ENCODE measurements at places on chromosomes 13 and 19.

- peak overlapping the region; percentile 17 for H3K27ac ChIP-seq
- peaks cover 37% of the 10 kb centered on the region for H3K36me3 ChIP-seq
- H3K27me3 ChIP-seq = no peaks in the 10 kb centered on the region
- no peak overlapping the region for H3K4me3 ChIP-seq
- DNase-seq = no peak
- H3K4me1 ChIP-seq = peaks cover 50% of the 10 kb centered on the region
Measured at GRCh38 chr13:28251466-28251865, 113.1 kb downstream of the PAN3 start.

DNA sequence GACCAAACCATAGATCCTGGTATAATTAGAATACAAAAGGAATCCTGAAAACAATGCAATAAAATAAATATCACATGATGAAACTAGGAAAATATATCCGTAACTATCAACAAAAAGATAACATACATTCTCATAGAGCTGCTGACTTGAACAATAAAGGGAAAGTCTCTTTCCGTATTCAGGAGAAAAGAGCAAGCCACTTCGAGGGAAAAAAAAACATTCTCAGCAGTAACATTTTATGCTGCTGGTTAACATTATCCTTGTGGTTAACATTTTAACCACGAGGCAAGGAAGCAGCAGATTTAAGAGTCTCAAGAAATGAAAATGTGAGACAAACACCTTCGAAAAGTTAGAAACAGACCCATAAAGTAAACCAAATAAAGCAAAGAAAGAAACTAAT is 25.8 kb downstream of the NALCN start:
- H3K4me3 ChIP-seq = no peak overlapping the region
- H3K27ac ChIP-seq = no peak overlapping the region
- H3K27me3 ChIP-seq = no peaks in the 10 kb centered on the region
- no peaks in the 10 kb centered on the region for H3K36me3 ChIP-seq
- DNase-seq = no peak

DNA sequence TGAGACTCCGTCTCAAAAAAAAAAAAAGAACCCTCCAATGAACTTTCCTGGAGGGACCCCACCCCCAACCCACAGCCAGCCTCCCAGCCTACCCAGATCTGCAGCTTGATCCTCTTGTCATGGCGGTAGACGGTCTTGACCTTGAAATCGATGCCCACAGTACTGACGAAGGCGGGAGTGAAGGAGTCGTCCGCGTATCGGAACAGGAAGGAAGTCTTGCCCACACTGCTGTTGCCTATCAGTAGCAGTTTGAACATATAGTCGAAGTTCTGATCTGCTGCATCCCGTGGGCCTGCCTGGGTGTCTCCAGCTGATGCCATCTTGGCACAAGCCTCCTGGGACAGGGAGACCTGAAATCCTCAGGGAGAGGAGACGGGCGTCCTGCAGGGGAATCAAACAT is 2.4 kb downstream of the RAB3D start:
- DNase-seq = no peak
- no peak overlapping the region for H3K4me3 ChIP-seq
- H3K4me1 ChIP-seq = peaks cover 20% of the 10 kb centered on the region
- no peaks in the 10 kb centered on the region for H3K27me3 ChIP-seq
- no peak overlapping the region for H3K27ac ChIP-seq
- H3K36me3 ChIP-seq = peaks cover 16% of the 10 kb centered on the region

DNA sequence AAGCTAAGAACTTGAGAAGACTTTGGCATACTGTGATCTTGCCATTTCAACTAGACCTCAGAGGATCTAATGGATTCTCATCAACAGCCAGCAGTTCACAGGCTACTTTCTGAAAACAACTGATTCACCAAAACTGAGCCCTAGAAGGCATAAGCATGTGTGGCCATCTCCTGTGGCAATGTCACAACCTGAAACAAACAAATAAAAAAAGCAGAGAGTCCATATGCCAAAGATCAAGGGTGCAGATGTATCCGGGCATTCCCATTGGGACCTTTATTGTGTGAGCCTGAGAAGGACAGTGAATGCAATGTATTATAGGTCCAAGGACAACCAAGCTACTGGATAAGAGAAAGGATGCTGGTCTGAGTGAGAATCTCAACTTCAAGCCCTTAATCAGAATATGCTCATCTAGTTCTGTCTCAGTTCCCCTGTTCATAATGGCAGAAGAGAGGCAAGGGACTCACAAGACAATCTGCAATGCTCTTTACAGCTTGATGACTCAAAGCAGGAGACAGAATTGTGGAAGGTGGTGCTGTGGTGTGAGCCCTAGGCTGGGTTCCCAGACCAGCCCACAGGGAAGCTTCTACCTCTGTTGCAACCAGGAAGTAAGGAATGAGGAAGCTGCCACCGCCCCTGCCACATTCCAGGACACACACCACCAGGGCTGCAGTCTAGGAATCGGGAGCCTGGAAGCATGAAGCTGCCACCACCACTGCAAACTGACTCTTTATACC is 133.7 kb downstream of the RAP2A start:
- peaks cover 16% of the 10 kb centered on the region for H3K27me3 ChIP-seq
- no peak overlapping the region for H3K27ac ChIP-seq
- no peaks in the 10 kb centered on the region for H3K4me1 ChIP-seq
- no peak overlapping the region for H3K4me3 ChIP-seq
- H3K36me3 ChIP-seq = no peaks in the 10 kb centered on the region

DNA sequence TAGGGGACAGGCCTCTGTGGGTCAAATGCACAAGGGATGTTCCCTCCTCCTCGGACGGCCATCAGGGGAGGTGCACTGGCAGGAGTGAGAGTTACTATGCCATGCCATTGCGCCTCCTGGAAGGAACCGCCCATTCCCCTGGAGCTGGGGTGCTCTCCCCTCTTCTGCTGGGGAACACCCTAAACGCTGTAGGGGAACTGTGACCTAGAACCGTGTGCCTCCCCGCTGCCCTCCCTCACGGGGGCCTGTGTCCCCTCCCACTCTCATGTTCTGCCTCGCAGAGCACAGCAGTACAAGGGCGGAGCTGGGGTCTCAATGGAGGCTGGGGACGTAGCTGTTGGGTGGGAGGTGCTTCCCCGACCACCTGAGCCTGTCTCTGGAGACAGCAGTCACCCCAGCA is 17.2 kb upstream of the CRTC1 start:
- DNase-seq = no peak
- H3K4me1 ChIP-seq = peaks cover 6% of the 10 kb centered on the region
- H3K36me3 ChIP-seq = peaks cover 7% of the 10 kb centered on the region
- H3K4me3 ChIP-seq = no peak overlapping the region
- no peak overlapping the region for H3K27ac ChIP-seq
- no peaks in the 10 kb centered on the region for H3K27me3 ChIP-seq

DNA sequence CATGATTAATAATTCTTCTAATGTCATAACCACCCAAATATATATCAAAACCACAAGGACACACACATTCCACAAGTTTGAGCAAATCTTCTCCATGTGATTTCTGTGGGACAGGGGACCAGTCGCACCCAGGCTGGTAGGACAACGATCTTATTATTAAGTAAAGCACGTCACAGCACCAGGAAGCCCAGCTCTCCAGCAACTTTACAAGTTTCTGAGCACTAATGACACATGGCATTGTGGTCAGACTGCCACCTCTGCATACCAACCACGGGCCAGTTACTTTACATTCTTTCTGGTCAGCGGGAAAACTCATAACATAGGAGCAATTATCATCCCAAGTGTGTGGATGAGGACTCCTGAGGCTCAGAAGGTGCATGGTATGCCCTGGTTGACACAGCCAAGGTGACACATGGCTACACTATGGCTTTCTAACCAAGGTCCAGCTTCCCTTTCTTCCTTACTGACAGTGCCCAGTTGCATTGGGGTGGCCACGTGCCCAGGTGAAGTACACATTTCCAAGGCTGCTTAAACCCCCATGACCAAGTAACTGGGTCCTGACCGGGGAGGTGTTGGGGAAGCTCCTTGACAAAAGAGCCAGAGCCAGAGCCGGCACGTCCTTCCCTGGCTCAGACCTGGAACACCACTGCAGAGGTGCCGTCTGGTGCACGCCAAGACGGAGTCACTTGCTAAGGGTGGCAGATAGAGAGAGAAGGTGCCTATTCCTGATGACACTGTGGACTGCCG is 27.4 kb downstream of the LATS2 start:
- no peak overlapping the region for H3K4me3 ChIP-seq
- H3K27me3 ChIP-seq = no peaks in the 10 kb centered on the region
- H3K4me1 ChIP-seq = peaks cover 3% of the 10 kb centered on the region
- no peak for DNase-seq
- H3K36me3 ChIP-seq = no peaks in the 10 kb centered on the region

GRCh38 chr13:100211016-100211710 is 122.3 kb downstream of the PCCA start:
- H3K4me3 ChIP-seq = no peak overlapping the region
- H3K36me3 ChIP-seq = peaks cover 13% of the 10 kb centered on the region
- DNase-seq = no peak
- no peak overlapping the region for H3K27ac ChIP-seq
- no peaks in the 10 kb centered on the region for H3K27me3 ChIP-seq
- H3K4me1 ChIP-seq = peaks cover 10% of the 10 kb centered on the region

DNA sequence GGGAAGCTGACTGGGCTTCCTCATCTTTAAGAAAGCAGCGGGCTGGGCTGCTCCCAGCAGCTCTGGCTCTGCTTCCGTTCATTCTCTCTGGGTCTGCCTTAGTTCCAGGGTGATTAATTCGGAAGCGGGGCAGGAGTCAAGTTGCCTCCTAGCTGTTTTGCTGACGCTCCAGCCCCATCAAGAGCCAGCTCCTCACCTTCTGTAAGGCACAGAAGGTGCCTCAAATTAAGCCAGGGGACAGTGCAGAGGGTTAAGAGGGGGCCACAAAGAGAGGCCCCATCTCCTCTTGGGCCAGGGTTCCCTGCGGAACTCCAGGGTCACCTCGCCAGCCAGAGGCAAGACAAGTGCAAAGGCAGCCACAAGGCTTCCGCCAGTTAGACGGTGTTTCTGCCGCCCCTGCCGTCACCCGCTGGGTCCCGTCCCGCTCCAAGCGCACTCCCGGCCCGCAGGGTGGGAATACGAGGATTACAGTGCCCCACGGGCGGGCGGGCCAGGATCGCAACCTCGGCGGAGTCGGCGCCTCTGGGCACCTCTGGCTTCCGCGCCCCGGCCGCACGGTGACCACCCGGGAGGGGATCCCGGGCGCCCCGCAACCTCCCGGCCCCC is 508 bp downstream of the SLC15A1 start:
- no peak overlapping the region for H3K4me3 ChIP-seq
- H3K4me1 ChIP-seq = peaks cover 1% of the 10 kb centered on the region
- peaks cover 55% of the 10 kb centered on the region for H3K27me3 ChIP-seq
- H3K27ac ChIP-seq = no peak overlapping the region
- no peak for DNase-seq
- H3K36me3 ChIP-seq = peaks cover 3% of the 10 kb centered on the region

- no peaks in the 10 kb centered on the region for H3K36me3 ChIP-seq
- no peaks in the 10 kb centered on the region for H3K4me1 ChIP-seq
- no peak overlapping the region for H3K4me3 ChIP-seq
- H3K27ac ChIP-seq = no peak overlapping the region
Measured at GRCh38 chr13:104416973-104417372, 1350.8 kb upstream of the SLC10A2 start.

DNA sequence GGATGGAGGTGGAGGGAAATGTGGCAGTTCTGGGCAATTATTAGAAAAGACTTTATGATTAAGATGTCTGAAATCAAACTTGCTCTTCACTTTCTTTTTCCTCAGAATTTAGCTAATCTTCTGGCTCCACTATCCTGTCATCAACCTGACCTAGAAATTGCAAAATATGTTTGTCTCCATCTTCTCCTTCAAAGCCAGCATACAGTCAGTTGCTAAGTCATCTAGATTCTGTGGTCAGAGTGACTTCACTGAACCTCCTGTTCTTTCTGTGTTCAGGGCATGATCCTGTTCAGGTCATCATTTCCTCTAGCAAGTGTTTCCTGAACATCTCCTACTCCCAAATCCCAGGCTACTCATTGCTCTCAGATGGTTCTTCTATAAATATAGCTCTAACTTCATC is 10.8 kb upstream of the CCNA1 start:
- DNase-seq = no peak
- no peaks in the 10 kb centered on the region for H3K36me3 ChIP-seq
- no peak overlapping the region for H3K27ac ChIP-seq
- H3K4me3 ChIP-seq = no peak overlapping the region
- H3K4me1 ChIP-seq = peaks cover 11% of the 10 kb centered on the region
- peaks cover 35% of the 10 kb centered on the region for H3K27me3 ChIP-seq

DNA sequence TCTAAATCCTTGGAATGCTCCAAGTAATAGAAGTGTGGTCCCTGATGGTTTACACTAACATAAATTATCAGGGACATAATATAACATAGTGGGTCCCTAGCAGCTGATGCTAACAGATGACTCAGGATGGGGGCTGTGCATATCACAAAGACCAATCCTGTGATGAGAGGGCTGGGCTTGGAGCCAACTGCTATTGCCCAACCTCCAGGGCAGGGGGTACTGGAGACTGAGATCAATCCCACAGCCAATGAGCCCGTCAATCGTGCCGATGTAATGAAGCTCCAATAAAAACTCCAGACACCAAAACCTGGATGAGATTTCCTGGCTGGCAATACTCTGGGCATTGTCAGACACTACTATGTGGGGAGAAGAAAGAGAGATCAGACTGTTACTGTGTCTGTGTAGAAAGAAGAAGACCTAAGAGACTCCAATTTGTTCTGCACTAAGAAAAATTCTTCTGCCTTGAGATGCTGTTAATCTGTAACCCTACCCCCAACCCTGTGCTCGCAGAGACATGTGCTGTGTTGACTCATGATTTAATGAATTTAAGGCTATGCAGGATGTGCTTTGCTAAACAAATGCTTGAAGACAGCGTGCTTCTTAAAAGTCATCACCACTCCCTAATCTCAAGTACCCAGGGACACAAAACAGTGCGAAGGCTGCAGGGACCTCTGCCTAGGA is 33.4 kb downstream of the ABCC4 start:
- H3K36me3 ChIP-seq = peaks cover 32% of the 10 kb centered on the region
- H3K4me3 ChIP-seq = no peak overlapping the region
- H3K4me1 ChIP-seq = peaks cover 5% of the 10 kb centered on the region
- no peaks in the 10 kb centered on the region for H3K27me3 ChIP-seq

- no peak for DNase-seq
- peaks cover 7% of the 10 kb centered on the region for H3K36me3 ChIP-seq
- no peak overlapping the region for H3K4me3 ChIP-seq
- no peaks in the 10 kb centered on the region for H3K4me1 ChIP-seq
- H3K27me3 ChIP-seq = no peaks in the 10 kb centered on the region
Measured at GRCh38 chr19:3463714-3464586, 16.4 kb downstream of the SMIM24 start.

GRCh38 chr19:4715529-4716221 is 8.0 kb downstream of the DPP9 start:
- H3K4me3 ChIP-seq = no peak overlapping the region
- H3K27me3 ChIP-seq = no peaks in the 10 kb centered on the region
- H3K36me3 ChIP-seq = peaks cover 26% of the 10 kb centered on the region
- peaks cover 5% of the 10 kb centered on the region for H3K4me1 ChIP-seq
- no peak overlapping the region for H3K27ac ChIP-seq

DNA sequence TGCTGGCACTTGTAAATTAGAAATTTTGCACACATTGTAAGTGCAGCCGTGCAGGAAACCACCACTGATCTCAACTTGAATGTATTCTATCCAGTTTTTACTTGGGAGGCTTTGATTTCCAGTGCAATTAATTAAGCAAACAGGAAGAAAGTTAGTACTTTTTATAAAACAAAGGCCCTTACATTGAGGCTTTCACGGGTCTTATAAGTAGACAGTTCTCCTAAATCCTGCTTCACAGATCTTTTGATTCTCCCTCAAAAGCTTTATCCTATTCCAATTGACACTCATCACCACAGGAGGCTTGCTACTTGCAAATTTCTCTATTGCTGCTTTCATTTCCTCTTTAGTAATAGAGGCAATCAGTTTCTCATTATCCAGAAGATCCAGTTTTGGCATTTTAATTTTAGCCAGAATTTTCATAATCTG is 90.1 kb downstream of the ERCC5 start:
- H3K27ac ChIP-seq = no peak overlapping the region
- no peaks in the 10 kb centered on the region for H3K4me1 ChIP-seq
- peaks cover 13% of the 10 kb centered on the region for H3K27me3 ChIP-seq
- H3K36me3 ChIP-seq = no peaks in the 10 kb centered on the region
- H3K4me3 ChIP-seq = no peak overlapping the region

Data from activated CD8-positive, alpha-beta T cell treated with anti-CD3 and anti-CD28 coated beads for 36 hours (primary cell).